ENCODE measurements at places on chromosomes 12 and 14.
A peak's percentile ranks its signal among the peaks of the same experiment; 100 is the strongest.

GRCh38 chr12:55729819-55730818 lies 1.3 kb upstream of the CD63 start:
- DNase-seq, result peak; percentile 69

DNA sequence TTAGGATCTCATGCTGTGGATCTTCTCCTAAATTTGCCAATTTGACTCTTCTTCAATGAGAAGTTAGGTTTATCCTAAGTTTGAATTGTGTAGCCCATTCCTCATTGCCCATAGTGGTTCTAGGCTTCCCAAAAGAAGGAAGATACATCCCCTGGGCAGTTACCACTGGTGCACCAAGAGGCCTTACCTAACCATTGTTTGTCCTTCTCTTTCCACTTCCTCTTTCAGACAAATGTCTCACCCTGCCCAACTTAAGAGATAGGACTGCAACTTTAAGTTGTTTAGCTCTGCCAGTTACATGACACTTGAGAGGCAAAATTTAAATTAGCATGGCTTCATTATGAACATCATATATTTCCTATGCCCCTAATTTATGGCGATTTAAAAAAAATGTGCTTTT lies 9.4 kb upstream of the KCNH3 start:
- no peak for DNase-seq

GRCh38 chr12:54526812-54527630 lies 22.4 kb upstream of the PDE1B start:
- DNase-seq, result peak; percentile 30

- DNase-seq, result no peak
These were observed 56.6 kb downstream of the MAX start for GRCh38 chr14:65045709-65046108.

DNA sequence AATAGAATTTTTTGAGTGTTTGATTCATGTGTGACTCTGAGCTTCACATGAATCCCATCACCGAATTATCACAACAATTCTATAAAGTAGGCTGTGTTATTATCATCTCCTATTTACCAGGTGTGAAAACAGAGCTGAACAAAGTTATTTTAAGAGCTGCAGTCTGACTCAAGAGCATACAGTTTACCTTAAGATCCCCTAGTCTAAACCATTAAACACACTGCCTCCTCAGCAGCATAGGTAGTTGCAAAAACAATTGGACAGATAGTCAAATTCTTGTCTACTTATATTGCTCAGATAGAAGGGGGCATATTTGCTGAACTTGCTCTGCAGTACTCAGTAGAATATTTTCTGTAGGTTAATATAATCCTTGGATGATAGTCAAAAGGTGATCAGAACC lies 219.8 kb upstream of the ATP2B1 start:
- no peak for DNase-seq
